ENCODE measurements at places on chromosomes 3 and 15.

GRCh38 chr3:45779746-45780735 lies 16.3 kb downstream of the SLC6A20 start:
- no peak for DNase-seq

GRCh38 chr3:58497097-58497496 lies 5.2 kb downstream of the KCTD6 start:
- DNase-seq, result no peak

DNA sequence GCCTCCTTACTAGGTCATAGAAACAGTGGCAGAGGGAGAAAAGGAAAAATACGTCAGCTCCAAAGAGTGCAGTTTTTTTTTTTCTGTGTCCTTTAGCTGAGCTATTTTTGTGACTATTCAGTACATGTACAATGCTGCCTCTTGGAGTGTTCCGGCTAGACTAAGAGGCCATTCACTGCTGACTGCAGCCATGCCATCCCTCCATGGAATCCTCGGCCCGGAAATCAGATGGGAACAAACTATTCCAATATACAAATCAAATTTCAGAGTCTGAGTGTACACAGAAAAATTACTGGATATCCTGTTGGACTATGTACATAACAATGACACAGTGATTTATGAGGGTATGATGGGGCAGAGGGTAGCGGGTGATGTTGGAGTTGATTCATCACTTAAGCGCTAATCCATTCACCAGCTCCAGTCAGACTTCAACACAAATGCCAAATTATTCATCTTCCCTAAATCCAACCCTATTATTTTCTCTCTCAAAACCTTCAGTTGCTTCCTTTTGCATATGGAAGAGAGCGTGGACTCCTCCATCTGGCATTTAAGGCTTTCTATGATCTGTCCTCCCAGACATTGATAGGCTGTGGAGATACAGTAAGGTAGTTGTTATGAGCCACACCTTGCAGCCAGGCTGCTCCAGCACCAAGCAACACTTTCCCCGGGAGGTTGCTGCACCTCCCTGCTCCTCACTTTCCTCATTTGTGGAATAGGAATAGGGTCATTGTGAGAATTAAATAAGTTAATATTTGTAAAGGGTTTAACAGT lies 109.1 kb downstream of the LPP start:
- DNase-seq, result no peak

DNA sequence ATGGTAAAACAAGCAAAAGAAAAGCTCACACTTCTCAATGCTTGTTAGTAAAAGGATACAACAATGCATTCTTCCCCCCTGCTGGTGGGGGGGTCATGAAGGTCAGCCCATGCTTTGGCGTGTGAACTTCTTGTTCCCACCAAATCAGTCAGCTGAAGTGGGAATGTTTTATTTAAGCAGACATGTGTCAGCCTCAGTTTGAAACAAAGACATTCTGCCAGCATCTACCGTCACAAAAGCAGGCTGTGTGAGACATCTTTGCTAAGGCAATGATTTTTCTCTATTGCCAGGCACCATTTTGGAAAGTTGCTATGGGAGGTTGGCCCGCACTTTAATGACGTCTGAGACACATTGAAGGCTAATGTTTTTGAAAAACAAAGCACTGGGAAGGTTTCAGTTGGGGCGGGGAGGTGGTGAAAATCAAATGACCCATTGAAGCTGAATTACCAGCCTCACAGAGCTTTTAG lies 206.6 kb downstream of the TLE3 start:
- DNase-seq, result no peak

DNA sequence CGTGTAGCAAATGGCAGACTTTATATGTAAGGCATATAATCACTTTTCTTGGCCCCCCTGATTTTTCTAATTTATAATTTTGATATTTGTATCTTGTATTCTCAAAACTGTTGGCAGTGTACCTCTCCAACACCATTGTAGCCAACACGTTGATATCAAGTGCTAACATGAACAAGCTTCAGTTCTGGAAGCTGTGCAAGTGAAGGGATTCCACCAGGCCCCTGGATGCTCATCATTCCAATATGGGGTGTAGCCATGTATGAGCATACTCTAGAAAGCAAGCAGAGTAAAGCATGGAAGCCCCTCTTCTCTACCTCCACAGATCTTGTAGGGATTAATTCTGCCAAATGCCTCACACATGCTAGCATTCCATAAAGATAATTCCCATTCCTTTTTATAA lies 211.3 kb downstream of the MYRIP start:
- no peak for DNase-seq

DNA sequence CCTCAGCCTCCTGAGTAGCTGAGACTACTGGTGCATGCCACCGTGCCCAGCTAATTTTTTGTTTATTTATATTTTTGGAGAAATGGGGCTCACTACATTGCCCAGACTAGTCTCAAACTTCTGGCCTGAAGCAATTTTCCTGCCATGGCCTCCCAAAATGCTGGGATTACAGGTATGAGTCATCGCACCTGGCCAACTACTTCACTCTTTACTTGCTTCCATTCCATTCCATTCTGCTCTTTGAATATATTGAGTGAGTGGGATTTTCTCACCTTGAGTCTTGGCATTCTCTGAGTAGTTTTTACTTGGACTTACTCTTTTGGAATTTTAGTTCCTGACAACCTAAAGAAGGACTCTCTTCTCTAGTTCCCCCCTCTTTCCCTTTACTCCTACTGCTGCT lies 93.8 kb upstream of the UNC13C start:
- DNase-seq, result no peak

- no peak for DNase-seq
These were observed 48.5 kb upstream of the CCDC174 start for GRCh38 chr3:14602804-14603644.

DNA sequence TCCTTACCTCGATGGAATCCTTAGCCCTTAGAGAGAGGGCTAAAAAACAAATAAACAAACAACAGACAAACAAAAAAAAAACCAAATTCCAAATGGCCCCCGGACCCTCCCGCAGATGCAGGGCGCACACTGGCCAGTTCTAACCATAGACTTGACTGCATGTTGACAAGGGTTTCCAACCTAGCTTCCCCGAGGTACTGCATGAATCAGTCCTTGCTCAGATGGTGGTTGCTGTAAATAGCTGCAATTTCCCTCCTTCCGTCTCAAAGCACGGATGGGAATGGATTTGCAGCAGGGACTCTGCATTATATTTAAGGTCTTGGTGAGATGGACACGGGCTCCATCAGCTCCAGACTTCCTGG lies 162.8 kb downstream of the CD47 start:
- DNase-seq, result no peak

- no peak for DNase-seq
These were observed 316.3 kb downstream of the TIGIT start for GRCh38 chr3:114609973-114610630.

DNA sequence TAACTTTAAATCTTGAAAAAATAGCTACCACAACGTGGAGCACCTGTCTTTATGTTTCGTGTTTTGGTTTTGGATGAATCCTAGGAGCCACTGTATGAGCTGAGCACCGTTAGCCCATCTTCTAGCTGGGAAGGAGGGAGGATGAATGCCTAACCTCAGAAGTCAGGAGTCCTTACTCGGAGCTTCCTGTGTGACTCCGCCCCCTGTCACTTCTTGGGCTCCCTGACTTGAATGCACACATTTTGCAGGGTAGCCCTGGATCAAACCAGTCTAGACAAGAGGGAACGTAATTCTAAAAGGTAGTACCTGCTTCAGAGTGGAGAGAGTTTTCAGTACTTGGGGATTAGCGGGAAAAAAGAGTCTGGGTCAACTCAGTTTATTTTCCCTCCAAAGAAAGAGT lies 5.3 kb downstream of the GABRA5 start:
- no peak for DNase-seq

DNA sequence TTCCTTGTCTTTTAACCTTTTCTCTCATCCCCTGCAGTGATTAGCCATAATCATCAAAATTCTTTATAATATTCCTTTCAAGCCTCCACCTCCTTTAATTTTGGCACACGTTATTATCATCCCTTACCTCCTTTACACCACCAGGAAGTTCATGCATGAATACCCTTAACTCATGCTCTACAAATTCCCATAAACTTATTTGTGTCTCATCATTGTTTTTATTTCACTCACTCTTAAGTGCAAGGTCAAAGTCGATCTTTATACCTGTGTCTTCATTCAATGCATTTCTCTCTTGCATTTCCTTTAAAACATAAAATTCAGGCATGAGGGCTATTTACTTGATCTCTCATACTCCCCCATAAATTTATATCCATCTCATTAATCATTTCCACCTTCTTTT lies 1064.6 kb upstream of the CADM2 start:
- no peak for DNase-seq

DNA sequence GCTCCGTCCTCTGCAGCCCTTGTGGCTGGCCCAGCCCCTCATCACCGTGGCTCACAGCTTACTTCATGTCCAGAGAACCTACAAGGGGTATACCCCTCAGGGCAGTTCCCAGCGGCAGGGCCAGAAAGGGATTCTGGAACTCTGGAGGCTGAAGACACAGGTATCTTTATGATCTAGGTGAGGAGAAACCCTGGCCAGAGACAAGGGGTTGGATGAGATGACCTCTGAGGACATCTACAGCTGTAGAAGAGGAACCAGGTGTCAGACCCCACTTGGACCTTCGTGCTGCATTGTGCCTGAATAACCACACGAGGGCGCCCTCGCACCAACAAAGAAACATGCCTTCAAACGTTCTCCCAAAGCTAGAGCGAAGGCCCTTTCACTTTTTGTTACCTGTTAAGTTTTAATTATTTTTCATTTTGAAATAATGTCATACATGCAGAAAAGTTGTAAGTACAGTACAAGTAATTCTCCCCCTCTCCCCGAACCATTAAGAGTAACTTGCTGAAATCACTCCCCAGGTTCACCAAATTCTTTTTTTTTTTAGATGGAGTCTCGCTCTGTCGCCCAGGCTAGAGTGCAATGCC lies 118.7 kb upstream of the SMAD3 start:
- DNase-seq, result peak; percentile 82

DNA sequence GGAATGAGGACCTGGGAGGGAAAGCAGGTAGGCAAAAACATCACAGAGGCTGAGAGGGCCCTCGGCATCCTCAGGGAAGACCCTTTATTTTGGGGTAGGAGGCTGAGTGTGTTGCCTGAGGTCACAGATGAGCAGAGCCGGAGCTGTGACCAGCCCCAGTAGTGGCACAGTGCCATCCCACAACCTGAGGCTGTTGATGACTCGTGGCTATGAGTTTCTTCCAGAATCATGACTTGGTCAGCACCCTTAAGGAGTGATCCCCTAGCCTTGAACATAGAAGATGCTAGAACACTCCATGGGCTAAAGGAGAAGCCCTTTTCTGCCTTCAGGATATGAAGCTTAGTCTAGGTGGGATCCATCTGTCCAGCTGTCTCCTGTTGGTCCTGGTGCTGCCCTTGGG lies 19.5 kb upstream of the CXCR6 start:
- DNase-seq, result no peak

- DNase-seq, result peak; percentile 83
These were observed 20.6 kb downstream of the LRRK1 start for GRCh38 chr15:100939791-100940190.

- no peak for DNase-seq
These were observed 190.8 kb upstream of the HES1 start for GRCh38 chr3:193945143-193945542.
